ENCODE measurements at places on chromosomes 16 and 17.

DNA sequence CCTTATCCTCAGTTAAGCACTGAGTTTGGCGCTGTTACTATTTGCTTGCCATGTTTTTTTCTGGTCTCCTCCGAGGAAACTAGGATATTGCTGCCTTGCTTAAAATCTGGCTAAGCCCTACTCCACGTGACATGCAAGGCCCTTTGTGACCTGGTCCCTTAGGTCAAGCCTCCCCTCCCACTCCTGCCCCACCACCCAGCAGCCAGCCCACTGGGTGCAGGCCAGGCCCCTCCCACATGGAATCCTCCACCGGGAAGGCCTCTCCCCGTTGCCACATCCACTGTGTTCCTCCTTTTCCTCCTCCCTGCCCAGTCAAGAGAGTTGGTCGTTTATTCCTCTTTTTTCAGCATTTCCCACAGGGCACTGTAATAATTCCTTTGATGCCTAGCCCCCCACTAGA lies 16.2 kb downstream of the PSMD3 start:
- no peak for DNase-seq

GRCh38 chr17:67676305-67676704 lies 41.4 kb upstream of the NOL11 start:
- DNase-seq: no peak

- no peak for DNase-seq
Observed at GRCh38 chr17:5854871-5855554, 215.2 kb upstream of the WSCD1 start.

- no peak for DNase-seq
Observed at GRCh38 chr17:4786516-4786915, 352 bp upstream of the VMO1 start.

DNA sequence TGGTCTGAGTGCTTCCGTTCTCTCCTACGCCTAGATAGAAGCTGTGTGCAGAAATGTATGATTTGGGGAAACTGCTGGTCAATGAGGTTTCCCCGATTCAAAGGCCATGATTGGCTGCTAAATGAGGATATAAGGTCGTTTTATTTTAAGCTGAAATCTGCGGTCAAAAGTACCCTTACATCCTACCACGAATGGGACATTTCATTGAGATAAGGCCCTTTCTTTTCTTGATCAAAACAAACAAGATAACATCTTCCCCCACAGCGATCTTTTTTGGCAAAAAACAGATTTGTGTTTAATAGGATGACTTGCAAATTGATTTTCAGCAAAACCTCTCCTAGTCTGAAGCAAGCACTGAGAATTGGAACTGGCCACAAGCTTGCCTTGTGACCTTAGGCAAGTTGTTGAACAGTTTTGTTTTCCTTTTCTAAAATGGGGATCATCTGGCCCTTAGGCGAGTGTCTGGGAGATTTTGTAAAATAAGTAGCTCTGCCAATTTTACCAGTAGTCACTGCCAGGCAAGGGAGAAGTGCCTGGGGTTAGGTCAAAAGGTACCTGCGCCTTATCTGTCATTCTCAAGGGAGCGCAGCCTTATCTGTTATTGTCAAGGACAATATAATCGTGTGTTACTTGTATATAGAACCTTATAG lies 635 bp downstream of the SCPEP1 start:
- no peak for DNase-seq

- no peak for DNase-seq
Observed at GRCh38 chr16:3599922-3600321, 11.5 kb downstream of the SLX4 start.

All from NCI-H2081 treated with DMSO at 0.1 percent for 48 hours (cell line).